SW480 (cell line): ENCODE measurements at places on chromosomes 5 and 9.
A peak's percentile ranks its signal among the peaks of the same experiment; 100 is the strongest.

DNA sequence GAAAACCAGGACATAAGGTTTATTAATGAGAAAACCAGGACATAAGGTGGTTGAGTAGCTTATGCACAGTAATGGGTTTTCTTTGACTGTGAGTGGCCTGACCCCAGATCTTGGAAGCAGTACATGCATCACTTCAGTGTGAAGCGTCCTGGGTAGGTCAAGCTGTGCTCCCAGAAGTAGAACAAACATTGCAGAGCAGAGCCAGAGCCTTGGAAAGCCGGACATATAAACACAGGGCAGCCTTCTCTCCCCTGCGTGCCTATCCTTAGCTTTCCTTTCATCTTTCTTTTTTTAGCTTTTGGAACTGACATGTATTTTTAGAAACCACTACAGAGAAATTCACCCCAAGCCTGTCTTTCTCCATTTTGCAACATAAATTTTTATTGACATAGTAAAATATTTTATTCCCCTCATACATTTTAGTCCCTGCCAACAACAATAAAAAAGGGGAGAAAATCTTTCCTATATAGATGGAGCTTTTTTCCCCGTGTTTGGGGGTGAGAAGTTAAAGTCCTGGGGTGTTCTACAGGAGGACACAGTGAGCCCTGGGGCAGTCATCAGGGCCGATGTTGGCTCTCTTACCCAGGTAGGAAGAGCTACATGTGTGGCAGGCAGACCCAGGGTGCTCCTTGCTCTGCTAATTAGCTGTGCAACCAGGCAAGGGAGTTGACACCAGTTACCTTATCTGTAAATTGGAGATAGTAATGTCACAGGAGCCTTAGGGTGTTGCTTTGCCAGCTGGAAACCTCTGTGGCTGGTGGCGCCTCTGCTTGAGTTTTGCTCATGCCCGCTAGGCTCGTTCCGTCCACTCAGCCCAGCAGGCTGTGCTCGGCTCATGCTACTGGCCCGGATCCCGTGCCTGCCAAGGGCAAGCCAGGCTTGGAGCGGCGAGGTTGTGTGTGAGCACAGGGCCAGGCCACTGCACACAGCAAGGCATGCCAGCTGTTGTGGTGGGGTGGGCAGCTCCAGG, 389.6 kb downstream of the KDM4C start:
- DNase-seq, result no peak

GRCh38 chr5:180201051-180201987, 7.7 kb downstream of the RASGEF1C start:
- DNase-seq, result peak; percentile 15

GRCh38 chr5:149630337-149630736, 49.0 kb downstream of the ARHGEF37 start:
- no peak for DNase-seq

DNA sequence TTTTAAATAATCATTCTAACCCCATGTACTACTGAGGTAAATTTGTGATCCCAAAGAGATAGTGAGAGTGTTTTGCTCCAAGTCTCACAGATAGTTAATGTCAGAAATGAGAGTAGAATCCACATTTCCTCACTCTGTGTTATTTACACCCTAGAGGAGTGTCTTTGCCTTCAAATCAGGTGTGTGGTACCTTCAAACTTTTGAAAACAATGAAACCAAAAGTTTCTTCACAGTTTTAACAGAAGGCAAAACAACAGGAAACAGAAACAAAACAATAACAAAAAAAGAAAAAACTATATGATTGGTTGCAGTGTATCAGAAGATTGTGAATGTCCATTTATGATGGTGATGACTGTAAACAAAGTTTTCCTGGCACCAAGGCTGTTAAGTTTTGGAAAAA, 85.9 kb downstream of the ERBIN start:
- DNase-seq, result no peak

- DNase-seq, result no peak
Observed at GRCh38 chr9:4020038-4020754, 279.7 kb downstream of the GLIS3 start.

DNA sequence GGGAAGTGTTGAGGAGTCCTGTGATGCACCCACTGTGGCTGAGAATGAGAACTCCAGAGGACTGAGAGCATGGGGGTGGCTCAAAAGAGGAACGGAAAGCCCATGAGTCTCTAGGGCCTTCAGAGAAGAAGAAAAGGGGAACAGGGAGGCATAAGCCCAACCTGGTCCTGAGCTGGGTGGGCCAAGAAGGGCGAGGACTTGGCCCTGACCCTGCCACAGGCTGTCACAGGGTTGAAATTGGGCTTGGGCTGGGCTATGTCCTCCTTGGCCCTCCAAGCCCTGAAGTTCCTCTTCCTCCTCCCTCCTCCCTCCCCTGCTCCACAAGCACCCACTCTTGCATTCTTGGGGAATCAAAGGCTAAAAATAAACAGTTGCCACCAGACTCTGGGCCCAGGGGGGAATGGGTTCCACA, 49.3 kb upstream of the PPARGC1B start:
- no peak for DNase-seq

GRCh38 chr9:27528076-27528885, 1.3 kb downstream of the MOB3B start:
- no peak for DNase-seq

- DNase-seq, result no peak
Observed at GRCh38 chr9:116594547-116594946, 92.6 kb upstream of the TRIM32 start.

DNA sequence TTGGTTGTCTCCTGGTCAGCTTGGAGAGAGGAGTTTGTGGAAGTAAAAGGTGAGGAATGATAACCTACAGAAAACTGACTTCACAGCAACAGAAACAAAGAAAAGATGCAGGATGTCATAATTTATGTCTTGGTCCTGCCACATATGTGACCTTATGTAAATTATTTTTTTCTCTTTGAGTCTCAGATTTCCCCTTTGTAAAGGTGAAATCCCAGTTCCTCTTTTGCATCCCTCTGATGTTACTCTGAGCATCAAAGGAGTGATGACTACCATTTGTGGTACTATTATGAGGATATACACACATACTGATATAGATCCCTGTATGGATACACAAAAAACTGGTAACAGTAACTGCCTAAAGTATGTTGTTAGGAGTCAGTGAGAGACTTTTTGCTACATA, 1.4 kb upstream of the THG1L start:
- no peak for DNase-seq

GRCh38 chr9:105881021-105881420, 186.7 kb downstream of the TMEM38B start:
- DNase-seq, result no peak

DNA sequence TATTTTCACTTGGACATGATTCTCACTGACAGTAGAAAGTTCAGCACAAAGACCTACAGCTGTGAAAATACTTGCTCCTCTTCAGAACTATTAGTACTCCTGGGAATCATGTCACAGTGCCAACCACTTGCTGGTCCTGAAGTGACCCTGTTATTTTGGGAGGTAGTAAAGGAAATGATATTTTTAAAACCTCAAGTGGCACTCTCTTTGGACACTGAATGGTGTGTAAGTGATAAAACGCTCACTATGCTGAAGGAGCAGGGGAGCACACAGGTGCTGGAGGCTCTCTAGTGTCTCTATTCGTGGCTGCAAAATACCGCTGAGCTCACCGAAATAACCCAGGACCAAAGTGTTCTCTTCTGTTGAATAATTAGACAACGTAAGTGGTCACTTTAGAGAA, 76.9 kb upstream of the SPATA31D4 start:
- DNase-seq, result no peak

- no peak for DNase-seq
Observed at GRCh38 chr9:133139246-133140173, 18.5 kb upstream of the RALGDS start.

GRCh38 chr9:281741-282645, 67.3 kb downstream of the DOCK8 start:
- no peak for DNase-seq

DNA sequence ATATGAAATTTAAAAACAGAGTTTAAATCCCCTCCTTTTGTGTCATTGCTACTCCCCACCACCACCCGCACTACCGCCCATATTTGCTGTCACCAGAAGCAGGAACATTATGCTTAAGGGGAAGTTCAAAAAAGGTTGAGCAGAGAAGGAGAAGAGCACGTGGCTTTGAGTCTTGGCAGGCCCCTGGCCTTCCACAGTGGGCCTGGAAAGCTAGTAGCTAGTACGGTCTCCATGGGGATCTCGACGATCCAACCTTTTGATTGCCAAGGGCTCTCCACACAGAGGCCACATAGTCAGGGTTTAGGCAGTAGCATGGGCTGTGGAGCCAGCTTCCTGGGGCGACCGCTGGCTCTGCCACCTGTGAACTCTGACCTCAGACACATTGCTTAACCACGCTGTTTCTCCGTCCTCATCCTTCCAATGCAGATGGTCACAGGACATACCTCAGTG, 90.1 kb downstream of the GOLPH3 start:
- no peak for DNase-seq

DNA sequence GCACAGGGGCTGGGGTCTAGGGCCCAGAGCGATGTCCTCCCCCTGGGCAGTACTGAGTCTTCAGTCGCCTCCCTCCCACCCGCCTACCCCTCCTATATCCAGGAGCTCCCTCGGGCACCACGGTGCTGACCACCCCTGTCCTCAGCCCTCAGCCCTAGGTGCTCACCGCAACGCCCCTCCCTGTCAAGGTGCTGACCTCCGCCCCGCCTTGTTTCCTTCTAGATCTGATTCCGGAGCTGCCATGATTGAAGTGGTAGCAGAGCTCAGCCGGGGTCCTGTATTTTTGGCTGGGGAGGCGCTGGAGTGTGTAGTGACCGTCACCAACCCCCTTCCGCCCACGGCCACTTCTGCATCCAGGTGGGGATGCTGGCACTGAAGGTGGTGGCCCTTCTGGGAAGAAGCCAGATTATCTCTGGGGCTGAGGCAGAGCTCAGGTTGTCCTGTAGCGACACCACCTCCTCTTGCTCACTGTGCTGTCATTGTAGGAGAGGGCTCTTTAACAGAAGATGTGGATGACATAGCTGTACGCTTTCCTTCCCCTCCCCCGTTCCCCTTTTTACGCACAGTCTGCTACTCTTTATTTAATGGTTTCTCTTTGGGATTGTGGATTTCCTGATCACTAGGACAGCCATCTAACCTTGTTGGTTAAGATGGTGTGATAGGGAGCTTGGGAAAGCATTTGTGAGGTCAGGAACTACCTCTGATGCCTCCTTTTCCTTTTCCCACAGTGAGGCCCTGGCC, 598 bp downstream of the RGP1 start:
- DNase-seq, result peak; percentile 39

DNA sequence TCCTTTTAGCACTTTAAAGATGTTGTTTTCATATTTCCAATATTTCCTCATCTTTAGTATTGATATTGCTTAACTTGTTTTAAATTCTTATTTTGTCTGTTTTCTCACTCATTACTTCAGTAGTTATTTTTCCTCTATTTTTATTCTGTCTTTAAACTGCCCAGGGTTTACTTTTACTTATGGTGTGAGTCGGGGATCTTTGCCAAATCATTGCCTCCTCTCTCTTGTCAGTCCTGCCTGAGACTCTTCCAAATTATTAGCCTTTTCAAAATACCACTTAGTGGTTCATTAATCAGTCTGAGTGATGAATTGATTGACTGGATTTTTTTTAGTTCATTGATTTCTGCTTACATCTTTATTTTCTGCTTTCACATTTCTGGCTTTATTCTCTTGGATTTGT, 72.9 kb downstream of the SH3GL2 start:
- no peak for DNase-seq

DNA sequence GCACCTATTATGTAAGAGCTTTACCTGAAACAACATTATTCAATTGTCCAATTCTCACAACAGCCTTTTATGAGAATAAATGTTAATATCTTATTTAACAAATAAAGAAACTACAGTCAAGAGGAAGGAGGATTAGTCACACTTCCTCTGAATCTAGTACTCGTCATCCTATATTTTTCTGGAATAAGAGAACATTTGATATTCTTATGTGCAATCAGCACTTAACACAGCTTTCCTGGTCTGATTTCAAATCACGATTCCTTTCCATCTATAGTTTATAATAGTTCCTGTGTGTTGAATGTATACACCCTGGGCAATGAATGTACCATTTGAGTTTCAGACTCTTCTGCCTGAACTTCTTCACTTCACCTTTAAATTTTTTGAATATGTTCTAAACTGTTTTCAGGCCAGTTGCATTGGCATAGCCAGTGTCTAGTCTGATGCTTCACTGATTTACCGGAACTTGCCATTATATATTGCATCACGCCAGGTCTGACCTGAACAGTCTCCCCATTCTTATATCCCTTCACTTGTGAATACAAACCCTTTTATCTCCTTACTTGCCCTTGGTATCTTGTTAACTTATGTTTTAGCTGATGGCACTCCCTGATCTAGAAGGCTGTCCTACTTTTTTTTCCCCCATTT, 698.3 kb downstream of the MAT2B start:
- no peak for DNase-seq

GRCh38 chr5:133569347-133569746, 43.0 kb downstream of the FSTL4 start:
- no peak for DNase-seq

DNA sequence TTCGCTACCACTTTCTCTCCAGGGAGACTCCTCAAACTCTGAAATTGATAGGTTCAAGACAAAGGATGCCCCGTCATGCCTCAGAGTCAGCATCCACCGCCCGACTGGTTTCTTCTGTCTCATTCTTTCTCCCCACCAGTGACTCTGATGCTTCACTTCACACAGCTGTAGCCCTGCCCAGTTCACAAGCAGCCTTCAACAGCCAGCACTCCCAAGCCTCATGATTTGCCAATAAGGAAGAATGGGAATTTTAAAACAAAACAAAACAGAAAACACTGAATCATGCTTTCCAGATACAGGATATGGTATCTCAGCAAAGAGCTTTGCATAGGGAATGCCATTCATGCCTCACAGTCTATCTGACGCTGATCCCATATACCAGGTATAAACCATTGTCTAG, 371.2 kb upstream of the RORB start:
- no peak for DNase-seq

DNA sequence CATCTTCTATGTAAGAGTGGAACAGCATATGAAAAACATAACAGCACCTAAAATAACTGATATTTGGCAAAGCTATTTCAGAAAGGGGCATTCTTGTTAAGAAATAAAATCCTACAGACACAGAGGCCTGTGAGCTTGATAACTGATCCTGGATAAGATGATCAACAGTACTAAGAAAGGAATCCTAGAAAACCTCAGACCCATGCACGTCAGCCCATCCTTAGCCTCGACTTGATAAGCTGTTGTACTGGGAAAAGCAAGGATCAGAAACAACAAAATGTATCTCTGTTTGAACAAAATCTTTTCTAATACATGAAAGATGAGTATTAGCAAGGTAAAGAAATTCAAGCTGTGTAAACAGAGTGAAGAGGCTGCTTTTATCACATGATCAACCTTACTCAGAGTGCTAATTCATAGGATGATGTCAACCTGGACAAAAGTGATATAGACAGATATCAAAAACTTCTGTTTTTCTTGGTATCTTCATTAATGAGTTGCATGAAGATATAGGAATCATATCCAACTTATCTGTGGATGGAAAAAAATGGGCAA, 15.2 kb downstream of the LIFR start:
- no peak for DNase-seq

- DNase-seq, result no peak
Observed at GRCh38 chr9:116223926-116224325, 70.3 kb downstream of the PAPPA start.

GRCh38 chr5:125014202-125014601, 267.8 kb upstream of the ZNF608 start:
- no peak for DNase-seq
